Activated T-cell treated with anti-CD3 and anti-CD28 coated beads, Interleukin-2, amount 50 U/mL, for 4 hours (primary cell): ENCODE measurements at places on chromosomes 6 and 20.

DNA sequence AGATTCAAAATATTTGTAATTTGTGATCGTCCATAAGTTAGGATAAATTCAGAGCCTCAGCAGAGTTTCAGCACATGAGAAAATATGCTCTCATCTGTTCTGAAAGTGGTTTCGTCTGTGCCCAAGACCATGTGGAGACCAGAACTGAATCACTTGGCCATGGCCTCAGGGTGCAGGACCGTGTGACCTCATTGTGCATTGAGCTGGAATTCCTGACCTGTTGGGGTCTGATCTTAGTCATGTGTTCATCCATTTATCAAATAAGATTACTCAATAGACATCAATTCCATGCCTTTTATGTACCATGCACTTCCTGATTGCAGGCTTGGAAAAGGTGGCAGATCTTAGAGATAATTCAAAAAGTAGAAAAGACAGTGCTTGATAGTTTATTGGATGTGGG lies 680.5 kb downstream of the QKI start:
- DNase-seq, result no peak

DNA sequence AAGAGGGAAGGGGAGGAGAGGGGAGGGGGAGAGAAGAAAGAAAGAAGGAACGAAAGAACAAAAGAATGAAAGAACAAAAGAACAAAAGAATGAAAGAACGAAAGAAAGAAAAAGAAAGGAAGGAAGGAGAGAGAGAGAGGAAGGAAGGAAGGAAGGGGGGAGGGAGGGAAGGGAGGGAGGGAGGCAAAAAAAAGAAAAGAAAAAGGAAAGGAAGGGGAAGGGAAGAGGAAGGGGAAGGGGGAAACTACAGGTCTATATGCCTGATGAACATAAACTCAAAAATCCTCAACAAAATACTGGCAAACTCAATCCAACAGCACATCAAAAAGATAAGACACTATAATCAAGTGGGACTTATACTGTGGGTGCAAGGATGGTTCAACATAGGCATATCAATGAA lies 13.7 kb upstream of the LGSN start:
- no peak for DNase-seq

DNA sequence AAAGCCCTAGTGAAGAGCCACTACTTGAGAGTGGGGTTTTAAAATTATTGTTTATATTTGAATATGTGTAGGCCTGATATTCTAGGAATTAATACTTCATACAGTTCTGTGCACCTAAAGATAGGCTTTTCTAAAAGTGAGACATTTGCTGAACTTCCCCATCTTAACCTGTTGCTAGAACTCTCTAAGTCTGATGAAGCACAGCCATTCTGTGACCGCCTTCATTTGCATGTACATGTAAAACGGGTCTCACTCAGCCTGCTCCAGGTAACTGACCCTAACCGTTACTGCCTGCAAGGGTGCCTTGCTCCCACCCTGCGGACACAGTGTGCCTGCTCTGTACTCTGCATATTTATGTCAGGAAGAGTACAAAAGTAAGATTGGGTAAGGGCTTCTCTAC lies 44.3 kb upstream of the IRF4 start:
- no peak for DNase-seq

GRCh38 chr20:62808211-62808865 lies 3.7 kb downstream of the OGFR start:
- peak; percentile 77 for DNase-seq

- DNase-seq, result no peak
These were observed 6.6 kb downstream of the TRIM15 start for GRCh38 chr6:30169658-30170614.

DNA sequence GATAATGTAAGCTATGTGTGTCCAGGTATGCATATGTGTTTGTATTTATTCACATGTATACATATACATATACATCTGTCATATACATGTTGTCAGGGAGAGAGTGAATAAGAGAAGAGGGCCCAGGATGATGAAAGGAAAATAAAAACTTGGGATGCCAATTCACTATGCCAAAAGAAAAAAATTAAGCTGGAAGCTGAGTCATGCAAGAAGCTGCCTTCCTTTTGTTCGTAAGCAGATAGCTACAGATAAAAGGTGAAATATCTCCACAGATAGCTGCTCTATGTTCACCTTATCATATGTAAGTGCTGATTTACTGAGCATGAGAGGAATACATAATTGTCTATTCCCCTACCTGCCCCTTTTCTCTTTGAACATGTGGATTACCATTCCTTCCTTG lies 579.9 kb downstream of the EPM2A start:
- DNase-seq, result no peak

DNA sequence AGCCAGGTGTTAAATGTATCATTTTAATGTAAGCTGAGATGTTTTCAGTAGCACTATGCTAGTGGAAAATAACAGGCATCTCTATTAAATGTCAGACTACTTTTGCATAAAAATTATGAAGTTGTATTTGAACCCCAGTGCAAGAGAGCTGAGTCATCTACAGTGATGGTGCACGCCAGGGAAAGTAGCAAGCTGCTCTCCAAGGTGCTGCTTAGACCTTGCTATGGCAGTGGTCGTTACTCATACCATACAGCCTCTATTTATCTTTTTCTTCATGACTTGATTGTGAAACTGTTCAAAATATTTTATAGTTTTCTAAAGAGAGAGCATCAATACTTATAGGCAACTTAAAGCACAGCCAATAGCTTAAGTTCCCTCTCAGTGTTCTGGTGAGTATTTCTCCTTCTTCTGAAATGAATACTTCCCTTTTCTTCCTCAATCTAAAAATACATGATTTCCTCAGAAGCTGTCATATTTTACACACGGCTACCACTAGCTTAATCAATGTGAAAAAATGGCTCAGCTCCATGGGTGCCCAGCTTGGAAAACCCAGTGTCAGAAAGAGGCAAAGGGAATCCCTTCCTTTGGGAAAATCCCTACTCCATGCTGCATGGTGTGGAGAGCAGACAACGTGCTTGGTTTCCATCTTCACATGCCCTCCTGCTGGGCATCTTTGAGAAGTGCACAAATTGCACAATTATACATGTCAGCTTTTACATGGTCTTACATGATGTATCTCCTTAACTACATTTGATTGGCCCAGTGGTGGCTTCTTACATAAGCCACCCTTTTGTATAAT lies 105.6 kb downstream of the ELOVL4 start:
- no peak for DNase-seq

GRCh38 chr6:82739303-82739702 lies 326.3 kb downstream of the UBE3D start:
- no peak for DNase-seq

DNA sequence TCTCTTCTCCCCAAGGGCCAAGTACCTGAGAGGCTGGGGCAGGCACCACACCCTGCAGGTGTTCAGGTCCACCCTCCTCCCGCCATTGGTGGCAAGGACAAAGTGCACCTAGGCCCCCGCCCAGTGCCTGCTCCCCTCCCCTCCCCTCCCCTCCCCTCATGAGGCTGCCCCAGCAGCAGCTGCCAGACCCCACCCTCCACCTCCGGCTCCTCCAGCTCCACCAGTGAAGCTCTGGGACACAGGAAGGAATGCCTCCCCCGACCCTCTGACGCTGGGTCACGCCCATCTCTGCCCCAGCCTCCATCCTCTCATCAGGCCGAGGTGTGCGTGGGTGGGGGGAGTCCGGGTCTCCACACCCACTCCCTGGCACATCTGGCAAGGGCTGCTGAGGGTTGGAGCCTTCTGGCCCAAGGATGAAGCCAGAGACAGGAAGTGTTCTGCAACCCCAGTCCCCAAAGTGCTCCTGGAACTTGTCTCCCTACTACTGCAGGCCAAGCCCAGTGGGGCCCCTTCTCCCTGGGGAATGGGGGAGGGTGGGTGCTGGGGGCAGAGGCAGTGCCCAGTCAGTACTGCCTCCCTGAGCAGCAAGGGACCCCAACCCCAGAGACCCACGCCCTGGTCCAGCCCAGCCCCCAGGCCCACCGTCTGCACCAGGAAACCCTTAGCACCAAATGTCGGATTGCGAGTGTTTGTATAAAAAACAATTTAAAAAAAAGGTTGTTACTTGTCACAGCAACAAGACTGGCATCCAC lies 1.6 kb upstream of the UCKL1 start:
- no peak for DNase-seq

- DNase-seq, result no peak
These were observed 71.8 kb downstream of the ATG5 start for GRCh38 chr6:106253731-106254130.

- peak; percentile 55 for DNase-seq
These were observed 1.1 kb downstream of the CEBPB start for GRCh38 chr20:50191544-50192363.

- DNase-seq, result no peak
These were observed 26.4 kb downstream of the SNX9 start for GRCh38 chr6:157849288-157850017.
